MCF 10A (cell line): ENCODE measurements at places on chromosomes 3 and 15.

DNA sequence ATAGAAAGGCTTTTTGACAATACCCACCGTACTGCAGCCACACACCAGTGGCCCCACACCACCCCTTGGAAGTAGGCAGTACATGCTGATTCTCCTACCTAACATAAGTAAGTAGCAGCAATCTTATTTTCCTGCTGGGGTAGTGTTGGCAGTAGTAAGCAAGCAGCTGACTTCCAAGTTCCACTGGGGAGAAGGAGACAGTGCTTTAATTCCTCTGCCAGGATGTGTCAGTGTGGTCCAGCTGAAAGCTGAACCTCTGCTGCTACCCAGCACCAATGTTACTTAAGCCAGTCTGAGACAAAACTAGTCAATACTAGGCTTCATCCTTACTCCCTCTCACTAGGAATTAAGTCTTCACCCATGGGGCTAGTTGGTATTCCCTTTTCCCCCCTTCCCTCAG, 74.7 kb downstream of the DZIP3 start:
- no peak for DNase-seq

- DNase-seq: no peak
Observed at GRCh38 chr3:184559336-184559735, 2.2 kb upstream of the EPHB3 start.

- DNase-seq: no peak
Observed at GRCh38 chr3:73669260-73669659, 44.5 kb upstream of the PDZRN3 start.

DNA sequence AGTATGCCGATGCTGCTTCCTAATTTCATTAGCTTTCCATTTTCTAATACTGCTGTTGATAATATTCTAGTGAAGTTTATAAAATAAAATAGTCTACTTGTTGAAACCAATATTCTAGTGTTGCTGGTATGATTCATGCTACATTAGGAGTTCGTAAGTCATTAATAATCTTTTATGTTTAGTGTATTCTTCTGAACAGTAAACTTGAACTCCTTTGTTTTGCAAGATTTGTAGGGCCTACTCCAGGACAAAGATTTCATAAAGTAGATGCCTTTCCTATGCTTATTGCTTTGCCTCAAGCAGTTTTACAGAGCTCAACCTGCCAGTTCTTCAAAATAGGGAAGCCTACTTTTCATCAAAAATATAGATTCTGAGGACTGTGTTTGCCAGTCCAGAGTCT, 111.5 kb downstream of the RSRC1 start:
- DNase-seq: no peak

DNA sequence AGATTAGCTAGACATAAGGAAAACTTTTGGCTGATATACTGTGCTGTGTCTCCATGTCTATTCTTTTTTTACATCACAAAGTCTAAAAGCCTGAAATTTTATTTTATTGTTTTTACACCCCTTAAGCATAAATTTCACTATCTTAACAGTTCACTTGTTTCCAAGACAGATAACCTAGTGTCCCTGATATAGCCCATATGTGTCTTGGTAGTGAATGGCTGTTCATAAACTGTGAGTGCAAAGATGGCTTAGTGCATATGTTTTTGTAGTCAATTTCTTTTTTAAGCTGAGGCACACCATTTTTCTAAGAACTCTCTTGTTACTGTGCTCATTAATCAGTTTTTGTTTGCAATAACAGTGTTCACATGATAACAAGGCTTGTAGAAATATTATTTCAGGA, 381.1 kb downstream of the OXSM start:
- DNase-seq: no peak

DNA sequence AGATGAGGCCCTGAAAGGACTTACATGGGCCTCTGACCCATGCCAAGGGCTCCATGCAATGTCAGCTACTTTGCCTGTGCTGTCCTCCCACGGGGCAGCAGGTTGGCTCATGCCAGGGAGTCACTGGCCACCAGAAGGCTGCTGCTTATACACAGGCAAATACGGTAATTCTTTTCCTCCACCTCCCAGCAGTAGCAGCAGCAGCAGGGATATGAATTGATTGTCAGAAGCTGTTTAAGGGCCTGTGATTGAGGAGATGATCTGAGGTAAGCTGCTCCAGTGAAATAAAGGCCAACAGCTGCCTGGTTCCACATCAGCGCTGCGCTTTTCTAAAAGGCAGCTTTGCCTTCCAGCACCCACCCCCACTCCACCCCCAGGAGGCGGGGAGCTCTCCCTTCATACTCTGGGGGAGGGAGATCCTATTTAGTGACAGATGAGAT, 250.5 kb downstream of the SHQ1 start:
- DNase-seq: peak; percentile 19

DNA sequence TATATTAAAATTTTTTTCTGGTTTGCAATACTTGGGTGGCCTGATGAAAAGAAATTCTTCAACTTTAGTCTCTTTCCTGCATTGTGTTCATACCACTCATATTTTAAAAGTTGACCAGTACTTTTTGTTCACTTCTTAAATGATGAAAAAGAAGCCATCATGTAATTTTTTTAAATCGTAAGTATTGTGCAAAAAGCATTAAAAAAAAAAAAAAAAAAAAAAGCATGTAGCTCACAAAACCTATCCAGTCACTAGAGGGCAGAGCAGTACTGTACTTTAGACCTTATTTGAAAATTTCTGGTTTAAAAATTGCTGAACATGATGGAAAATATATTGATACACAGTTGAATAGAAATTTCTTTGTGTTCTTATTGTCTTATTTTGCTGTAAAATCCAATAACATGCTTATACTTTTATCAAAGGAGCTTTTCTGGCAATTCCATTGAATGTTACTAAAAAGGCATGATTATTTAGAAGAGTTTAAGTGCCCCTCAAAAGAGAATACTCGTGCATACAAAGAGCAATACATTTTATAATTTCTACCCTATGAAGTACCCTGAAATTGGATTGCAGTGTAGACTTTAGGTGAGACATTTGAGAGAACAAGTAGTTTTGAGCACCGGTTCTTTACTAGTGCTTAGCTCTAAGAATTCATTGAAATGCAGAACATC, 137.7 kb downstream of the BBX start:
- peak; percentile 54 for DNase-seq

GRCh38 chr3:143031327-143031726, 30.0 kb downstream of the U2SURP start:
- DNase-seq: no peak

DNA sequence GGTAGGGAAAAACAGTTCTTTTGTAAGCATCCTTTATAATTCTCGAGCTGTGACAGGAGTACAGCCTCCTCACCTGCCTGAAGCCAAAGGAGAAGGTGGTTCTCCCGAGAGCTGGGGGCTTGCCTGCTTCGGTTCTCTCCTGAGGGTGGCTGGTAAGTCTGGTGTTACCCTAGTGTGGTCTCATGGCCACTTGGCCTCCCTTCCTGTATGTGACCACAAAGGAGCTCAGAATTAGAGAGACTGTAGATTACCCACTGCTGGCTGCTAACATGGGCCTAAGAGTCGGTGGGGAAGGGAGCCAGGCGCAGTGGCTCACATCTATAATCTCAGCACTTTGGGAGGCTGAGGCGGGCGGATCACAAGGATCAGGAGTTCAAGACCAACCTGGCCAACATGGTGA, 12.6 kb downstream of the PDHB start:
- DNase-seq: no peak

GRCh38 chr15:56963710-56964109, 45.3 kb downstream of the TCF12 start:
- DNase-seq: no peak

DNA sequence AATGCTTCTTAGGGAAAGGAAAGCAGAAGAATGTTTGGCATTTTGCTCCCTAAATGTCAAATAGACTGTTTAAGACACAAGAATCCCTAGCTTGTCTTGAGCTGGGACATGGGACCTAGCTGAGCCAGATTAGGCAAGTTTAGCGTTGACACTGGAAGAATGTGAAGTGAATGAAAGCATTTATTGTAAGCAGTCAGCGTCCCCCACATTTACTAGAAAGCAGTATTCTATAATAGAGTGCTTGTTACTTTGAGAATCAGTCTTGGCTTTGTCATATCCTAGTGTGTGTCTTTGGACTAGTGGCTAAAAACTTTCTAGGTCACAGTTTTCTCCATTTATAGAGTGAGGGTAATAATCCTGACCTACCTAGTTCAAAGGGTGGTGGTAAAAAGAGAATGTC, 161.6 kb downstream of the ADAMTSL3 start:
- no peak for DNase-seq

GRCh38 chr15:100078511-100079220, 263.1 kb downstream of the ADAMTS17 start:
- DNase-seq: peak; percentile 49

DNA sequence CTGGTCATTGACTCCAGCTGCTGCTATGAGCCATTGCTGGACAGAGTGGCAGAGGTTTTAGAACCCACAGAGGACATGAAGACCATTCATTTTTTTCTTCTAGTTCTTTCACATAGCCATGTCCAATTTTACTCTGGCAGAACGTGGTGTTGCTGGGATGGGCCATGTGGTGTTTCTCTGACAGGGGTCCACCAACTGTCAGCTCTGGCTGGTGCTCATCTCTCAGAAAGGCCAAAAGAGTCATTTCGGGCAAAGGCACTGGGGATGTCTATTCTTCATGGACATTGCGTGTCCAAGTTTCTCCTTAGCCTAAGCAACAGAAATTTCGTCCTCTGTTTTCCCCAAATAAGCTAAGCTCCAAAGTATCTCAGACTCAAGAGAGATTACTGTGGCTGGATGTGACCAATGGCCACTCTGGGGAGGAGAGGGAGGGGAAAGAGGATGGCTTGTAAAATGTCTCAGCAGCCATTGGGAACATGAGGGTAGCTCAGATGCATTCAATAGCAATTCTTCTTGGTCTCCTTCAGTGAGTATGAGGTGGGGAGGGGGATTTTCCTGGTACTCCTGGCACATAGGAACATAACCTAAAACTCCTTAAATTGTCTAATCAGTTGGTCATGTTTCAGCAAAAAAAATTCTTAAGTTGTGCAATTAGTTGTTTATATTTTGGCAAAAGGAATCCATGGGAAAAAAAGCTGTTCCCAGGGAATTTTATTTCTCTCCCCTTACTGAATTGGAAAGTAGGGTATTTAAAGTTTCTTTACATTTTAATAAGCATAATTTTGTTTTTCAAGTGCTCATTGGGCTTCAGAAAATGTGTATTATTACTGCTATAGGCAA, 131.6 kb upstream of the MITF start:
- no peak for DNase-seq

DNA sequence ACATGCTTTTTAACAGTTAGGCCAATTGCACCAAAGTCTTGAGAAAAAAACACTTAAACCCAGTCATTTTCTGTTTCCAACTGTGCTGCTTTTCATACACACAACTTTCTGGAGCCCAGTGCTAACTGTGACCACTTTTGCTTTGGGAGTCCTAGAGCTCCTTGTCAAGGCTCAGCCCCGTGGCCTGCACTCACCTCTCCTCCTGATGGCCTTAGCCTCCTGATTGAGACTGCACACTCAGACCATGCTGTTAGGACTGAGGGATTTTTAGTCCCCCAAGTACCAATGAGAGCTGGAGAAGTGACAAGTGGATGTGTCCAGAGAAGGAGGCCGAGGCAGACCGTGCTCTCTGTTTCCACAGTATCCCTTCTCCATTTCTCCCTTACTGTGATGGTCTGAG, 15.2 kb upstream of the RARRES1 start:
- DNase-seq: no peak

GRCh38 chr3:116916836-116917235, 207.3 kb downstream of the TUSC7 start:
- DNase-seq: no peak

DNA sequence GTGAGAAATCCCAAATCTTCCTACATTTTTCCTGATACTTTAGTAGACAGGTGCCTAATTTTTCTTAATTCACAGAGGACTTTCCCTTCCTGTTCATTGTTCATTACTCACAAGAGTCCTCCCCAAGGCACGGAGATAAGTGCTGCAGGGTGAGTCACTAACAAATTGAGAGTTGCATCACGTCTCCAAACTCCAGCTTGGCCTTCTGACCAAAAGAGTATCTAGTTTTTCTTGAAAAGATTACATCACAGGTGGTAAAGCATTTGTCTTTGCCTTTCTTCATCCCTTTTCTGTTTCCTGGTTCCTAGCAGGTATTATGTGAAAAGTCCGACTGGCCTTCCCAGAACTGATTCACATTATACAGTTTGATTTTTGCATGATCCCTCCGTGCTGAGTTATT, 24.9 kb upstream of the RASGRP1 start:
- DNase-seq: peak; percentile 93

DNA sequence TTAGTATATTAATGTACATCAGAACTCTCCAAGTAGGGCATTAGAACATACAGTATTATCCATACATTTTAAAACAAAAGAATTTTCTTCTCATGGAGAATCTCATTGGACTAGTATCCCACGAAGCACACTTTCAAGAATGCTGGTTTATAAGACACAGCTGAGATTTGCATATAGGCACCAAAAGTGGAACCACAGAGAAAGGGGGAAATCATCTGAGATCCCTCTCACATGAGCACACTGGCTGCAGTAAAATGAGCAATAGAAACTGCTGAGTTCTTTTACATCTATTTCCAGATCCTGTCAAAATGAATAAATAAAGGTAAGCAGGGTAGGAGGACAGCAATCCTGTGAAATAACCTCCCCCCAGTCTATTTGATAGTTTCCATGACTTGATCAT, 665.3 kb downstream of the FHIT start:
- DNase-seq: no peak

GRCh38 chr3:176740906-176741663, 456.2 kb downstream of the TBL1XR1 start:
- DNase-seq: no peak

DNA sequence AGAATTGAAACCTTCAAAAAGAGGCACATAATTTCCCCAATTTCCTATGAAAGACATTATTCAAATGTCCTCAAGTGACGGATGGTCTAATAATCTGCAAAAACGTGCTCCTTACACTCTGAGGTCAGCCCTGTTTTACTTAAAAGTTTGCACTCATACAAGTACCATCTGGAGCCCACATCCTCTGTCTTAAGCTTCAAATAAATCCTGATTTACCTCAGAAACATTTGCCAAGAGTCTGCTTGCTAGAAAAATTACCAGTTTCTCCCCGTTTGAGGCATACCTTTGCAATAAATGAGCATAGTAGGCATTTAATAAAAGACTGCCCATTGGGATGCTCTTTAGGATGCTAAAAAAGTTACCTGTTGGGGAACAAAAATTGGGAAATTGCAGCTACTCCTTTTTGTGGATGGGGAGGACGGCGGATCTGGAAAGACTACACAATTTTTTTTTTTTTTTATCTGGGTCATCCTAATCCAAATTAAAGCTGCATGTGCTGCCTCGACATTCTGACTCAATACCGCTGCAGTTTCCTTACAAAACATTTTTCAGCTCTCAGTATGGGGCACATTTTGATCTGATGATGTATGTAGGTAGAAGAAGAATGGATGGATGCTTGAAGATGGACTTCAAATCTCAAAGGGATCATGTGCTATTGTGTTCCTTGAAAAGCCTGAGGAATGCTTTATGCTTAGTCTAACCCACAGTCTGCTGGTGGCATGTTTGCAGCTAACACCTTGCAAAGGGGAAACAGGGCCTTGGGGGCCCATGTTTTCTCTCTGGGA, 233.7 kb upstream of the ADAMTS9 start:
- no peak for DNase-seq

GRCh38 chr15:100033140-100033857, 300.1 kb upstream of the LYSMD4 start:
- peak; percentile 54 for DNase-seq

GRCh38 chr3:136042608-136043221, 77.2 kb downstream of the PPP2R3A start:
- DNase-seq: peak; percentile 65

- DNase-seq: no peak
Observed at GRCh38 chr15:71291723-71292122, 176.5 kb downstream of the THSD4 start.

- no peak for DNase-seq
Observed at GRCh38 chr3:71478568-71478967, 105.0 kb downstream of the FOXP1 start.
